ENCODE measurements at places on chromosomes 11 and 22.

DNA sequence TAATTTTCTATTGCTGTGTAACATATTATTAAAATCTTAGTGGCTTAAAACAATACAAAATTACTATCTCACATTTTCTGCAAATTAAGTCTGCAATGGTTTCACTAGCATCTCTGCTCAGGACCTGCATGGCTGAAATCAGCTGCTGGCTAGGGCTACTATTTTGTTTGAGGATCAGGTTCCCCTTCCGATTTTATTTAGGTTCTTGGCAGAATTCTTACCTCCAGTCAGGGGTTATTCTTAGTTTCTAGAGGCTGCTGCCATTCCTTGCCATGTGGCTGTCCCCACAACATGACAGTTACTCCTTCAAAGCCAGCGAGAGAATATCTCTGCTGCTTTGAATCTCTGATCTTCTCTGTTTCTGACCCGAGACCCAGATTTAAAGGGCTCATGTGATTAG lies 424.5 kb upstream of the ANO5 start:
- DNase-seq, result no peak

GRCh38 chr11:76234416-76235232 lies 28.3 kb upstream of the WNT11 start:
- peak; percentile 65 for DNase-seq

DNA sequence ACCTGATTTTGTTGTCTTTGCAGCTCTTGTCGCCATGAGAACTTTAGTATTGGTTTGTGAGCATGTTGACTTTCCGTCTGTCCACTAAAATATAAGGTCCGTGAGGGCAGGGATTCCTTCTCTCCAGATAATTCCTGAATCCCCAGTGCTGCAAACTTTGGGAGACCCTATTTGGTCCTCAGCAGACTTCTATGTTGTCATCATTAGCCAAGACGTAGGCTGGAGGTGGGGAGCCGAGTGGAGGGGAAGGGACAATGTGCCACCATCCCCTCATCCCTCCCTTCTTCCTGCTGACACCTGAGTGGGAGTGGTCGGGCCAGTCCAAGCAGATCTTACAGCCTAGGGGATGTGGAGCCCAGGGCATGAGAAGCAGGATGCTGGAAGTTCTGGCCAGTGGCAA lies 690.6 kb downstream of the TBC1D22A start:
- no peak for DNase-seq

DNA sequence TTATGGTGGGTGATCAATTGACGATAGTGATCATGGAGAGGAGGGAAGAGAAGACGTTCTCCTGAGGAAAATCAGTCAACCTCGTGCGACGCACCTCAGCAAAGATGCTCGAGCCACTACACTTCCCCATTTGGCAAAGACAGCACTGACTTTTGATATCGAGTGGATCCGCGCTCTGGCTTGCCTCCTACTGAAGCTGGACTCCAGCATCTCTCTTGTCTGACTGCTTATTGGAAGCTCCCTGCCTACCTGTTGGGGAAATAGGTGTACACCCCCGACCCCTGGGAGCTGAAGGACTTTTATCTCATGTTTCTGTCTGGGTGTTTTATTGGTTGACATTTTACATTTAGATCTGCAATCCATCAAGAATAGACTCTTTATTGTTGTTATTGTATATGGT lies 476.8 kb upstream of the B3GAT1 start:
- DNase-seq, result no peak

DNA sequence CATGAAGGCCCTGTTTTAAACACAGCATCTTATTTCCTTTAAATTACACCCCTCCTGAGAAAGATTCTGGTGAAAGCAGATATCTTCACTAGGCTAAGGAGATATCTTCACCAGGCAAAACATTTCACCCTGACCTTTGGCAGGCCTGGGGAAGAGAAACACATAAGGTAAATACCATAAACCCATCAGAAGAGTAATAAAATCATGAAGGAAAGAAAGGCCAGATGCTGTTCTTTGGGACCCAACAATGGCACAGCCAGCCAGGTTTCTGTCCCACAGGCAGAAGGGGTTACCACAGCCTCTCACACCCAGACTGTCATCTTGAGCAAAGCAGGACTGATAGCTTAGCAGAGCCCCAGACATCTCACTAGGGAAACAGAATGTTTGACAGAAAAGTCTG lies 125.4 kb downstream of the CCDC34 start:
- DNase-seq, result no peak

GRCh38 chr11:63530021-63530420 lies 6.6 kb upstream of the PLAAT4 start:
- DNase-seq, result no peak

DNA sequence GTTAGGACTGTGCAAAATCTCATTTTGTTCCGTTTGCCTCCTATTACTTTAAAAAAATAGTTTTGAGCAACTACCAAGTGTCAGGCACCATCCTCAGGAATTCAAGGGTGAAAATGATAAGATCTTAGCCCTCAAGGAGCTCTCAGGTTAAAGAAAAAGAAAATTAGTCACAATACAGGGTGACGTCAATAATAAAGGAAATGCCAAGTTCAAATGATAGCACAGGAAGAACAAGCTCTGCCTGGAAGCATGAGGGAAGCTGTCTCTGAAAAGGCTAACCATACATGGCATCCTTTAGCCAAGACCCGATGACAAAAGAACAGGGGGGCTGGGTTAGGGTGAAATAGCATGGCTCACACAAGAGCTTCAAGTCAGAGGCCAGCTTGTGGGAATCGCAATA lies 11.1 kb upstream of the MPZL2 start:
- DNase-seq, result no peak

DNA sequence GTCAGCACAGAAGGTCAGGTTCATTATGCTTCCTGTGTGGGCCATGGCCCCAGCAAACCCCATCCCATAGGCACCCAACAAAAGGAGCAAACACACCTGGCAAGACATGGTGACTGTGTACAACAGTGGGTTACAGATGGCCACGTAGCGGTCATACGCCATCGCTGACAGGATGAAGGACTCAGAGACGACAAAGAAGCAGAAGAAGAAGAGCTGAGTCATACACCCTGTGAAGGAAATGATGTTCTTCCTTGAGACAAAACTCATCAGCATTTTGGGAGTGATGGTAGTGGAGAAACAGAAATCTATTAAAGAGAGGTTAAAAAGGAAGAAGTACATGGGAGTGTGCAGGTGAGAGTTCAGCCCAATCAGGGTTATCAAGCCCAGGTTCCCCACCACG lies 309 bp downstream of the OR8B12 start:
- peak; percentile 26 for DNase-seq

- DNase-seq, result no peak
Observed at GRCh38 chr11:72513411-72513810, 79.1 kb upstream of the CLPB start.

- no peak for DNase-seq
Observed at GRCh38 chr11:110377434-110377833, 52.3 kb upstream of the FDX1 start.

- no peak for DNase-seq
Observed at GRCh38 chr11:114196997-114197703, 99.0 kb upstream of the NNMT start.

GRCh38 chr22:49197986-49198704 lies 629.5 kb downstream of the BRD1 start:
- no peak for DNase-seq

- DNase-seq, result no peak
Observed at GRCh38 chr22:40330086-40330485, 16.2 kb upstream of the ADSL start.

DNA sequence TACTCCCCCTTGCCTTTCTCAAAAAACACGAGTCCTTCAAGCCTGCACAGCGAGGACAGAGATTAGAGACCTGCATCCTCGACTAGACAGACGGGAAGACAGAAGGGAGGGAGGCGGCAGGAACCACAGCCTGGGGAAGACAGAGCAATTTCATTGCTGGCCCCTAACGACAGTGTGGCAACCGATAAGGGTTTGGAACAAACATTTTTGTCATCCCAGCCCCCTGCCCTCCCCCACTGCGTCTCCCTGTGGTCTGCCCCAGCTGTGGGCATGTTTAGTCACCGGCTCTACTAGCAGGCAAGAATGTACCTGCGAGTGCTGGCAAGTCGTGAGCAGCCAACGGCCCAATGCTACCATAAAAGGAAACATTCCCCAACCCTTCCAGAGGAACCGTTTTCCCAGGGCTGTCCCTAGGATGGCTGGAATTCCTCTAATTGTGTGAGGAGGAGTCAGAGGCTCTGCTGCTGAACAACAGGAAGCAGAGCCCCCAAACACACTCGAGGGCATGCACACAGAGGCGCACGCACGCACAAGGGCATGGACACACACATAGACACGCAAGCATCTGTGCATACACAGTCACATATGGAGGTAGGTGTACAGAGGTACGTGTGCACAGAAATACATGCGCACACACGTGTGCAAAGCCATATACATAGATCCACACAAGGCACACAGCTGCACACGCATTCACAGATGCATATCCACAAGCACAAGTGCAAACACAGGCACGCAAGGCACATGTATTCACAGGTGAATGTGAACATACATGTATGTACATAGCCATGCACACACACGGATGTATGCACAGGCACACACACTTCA lies 58.3 kb downstream of the MYH9 start:
- DNase-seq, result peak; percentile 67

GRCh38 chr22:35275580-35275979 lies 18.3 kb downstream of the HMGXB4 start:
- no peak for DNase-seq

- no peak for DNase-seq
Observed at GRCh38 chr11:134366254-134366653, 34.5 kb downstream of the GLB1L2 start.

Measured in MV-4-11 (cell line).